ENCODE measurements at places on chromosomes 12 and 14.

GRCh38 chr14:55807053-55807880, 227.3 kb downstream of the KTN1 start:
- DNase-seq, result peak; percentile 23

DNA sequence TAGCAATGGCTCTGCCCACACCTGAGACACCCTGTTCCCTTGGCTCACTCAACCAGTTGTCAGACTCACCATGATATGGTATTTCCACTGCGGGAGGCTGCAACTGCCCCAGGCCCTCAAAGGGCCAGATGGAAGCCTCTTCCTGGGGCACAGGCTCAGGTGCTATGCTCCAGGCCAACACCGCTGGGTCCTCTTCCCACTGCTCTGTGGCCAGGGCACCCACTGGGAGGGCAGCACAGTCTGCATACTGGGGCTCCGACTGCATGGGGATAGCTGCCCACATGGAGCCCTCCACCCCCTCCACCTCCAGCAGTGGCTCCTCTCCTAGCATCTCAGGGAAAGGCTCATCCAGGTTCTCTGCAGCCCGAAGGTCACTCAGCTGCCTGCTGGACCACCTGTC, 3.7 kb downstream of the ANGEL1 start:
- no peak for DNase-seq

GRCh38 chr12:78568321-78569020, 296.1 kb upstream of the SYT1 start:
- DNase-seq, result no peak

GRCh38 chr14:55052269-55052930, 953 bp downstream of the MAPK1IP1L start:
- DNase-seq, result no peak

- DNase-seq, result no peak
These were observed 36.4 kb downstream of the TMTC2 start for GRCh38 chr12:82723093-82723492.

- no peak for DNase-seq
These were observed 11.5 kb upstream of the NT5DC3 start for GRCh38 chr12:103852498-103852997.

- DNase-seq, result no peak
These were observed 35.2 kb downstream of the CRY1 start for GRCh38 chr12:107058190-107058589.

DNA sequence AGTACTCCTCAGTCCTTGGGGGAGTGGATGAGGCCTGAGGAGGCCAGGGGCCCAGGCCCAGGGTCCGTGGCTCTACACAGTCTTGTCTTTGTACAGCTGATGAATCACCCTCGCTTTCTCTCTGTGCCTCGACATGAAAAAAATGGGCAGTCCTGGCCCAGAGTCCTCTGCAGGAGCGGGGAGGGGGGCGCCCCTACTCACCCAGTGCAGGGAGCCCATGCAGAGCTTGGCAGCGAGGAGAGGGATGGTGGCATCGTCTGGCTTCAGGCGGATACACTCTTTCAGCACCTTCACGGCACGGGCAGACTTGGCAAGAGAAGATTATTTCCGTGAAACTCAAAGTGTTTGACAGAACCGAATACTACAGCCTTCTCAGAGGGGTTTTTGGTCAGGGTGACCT, 159.3 kb downstream of the TTC7B start:
- DNase-seq, result no peak

- no peak for DNase-seq
These were observed 51.4 kb downstream of the HMGA2 start for GRCh38 chr12:65875640-65876071.

- no peak for DNase-seq
These were observed 76.9 kb upstream of the REP15 start for GRCh38 chr12:27619308-27619707.

GRCh38 chr12:95738024-95738611, 52.4 kb downstream of the NTN4 start:
- no peak for DNase-seq

DNA sequence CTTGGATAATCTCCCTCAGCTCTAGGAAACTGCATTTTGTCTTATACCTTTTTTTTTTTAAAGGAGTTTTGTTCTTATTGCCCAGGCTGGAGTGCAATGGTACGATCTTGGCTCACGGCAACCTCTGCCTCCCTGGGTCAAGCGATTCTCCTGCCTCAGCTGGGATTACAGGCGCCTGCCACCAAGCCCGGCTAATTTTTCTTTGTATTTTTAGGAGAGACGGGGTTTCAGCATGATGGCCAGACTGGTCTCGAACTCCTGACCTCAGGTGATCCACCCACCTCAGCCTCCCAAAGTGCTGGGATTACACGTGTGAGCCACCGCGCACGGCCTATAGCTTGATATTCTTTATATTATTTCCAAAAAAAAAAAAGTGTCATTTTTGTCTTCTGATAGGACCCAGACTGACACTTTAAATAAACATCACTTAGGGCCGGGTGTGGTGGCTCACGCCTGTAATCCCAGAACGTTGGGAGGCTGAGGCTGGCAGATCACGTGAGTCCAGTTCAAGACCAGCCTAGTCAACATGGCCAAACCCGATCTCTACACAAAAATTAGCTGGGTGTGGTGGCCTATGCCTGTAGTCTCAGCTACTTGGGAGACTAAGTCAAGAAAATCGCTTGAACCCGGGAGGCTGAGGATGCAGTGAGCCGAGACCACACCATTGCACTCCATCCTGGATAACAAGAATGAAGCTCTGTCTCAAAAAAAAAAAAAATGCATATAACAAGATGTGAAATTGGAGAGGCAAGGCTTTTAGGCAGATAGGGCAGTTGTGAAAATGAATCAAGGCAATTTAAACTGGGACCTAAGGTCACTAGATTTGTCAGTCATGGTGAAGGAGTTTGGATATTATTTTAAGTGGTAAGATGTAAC, 18.4 kb downstream of the SLC2A3 start:
- no peak for DNase-seq

DNA sequence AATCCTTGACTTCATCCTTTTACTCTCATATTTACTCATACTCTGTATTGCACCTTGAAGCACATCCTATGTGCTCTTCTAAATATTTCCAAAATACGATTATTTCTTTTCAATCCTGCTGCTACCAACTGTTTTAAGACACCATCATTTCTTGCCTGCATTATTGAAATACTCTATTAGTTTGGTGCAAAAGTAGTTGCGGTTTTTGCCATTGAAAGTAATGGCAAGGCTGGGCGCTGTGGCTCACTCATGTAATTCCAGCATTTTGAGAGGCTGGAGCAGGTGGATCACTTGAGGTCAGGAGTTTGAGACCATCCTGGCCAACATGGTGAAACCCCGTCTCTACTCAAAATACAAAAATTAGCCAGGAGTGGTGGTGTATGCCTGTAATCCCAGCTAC, 412.5 kb downstream of the KCNH5 start:
- DNase-seq, result no peak

DNA sequence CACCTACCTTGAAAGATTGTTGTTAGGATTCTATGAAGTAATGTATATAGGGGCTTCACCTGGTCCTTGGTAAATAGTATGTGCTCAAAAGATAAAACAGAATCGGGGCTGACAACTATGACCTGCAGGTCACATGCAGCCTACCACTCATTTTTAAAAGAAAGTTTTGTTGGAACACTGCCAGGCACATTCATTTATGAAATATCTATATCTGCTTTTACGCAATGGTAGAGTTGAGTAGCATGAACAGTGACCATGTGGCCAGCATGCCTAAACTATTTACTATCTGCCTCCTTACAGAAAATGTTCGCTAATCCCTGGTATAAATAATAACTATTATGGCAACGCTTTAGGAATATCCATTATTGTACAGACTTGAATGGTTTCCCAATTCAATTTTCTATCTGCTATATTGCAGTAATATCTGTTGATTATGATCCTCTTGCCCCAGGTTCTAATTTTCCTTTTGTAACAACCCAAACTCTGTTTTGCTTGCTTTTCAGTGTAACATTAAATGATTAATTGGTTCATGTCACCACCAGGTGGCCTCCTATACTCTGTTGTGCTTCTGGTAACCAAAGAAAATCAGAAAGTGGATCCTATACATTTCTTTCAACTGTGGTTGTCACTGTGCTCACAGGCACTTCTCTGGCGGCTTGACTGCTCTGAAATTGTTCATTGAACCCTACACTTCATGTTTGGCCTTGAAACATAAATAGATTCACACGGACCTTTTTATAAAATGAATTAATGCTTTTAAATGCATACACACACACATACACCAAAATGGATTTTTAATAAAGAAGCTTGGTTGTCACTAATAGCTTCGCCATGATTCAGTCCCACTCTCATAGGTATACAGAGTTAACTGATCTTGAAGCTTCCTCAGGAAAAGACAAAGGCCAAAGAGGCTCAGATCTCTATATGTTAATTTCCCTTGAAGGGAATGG, 227.7 kb upstream of the NPAS3 start:
- peak; percentile 45 for DNase-seq
